ENCODE measurements at places on chromosomes 3 and 15.

DNA sequence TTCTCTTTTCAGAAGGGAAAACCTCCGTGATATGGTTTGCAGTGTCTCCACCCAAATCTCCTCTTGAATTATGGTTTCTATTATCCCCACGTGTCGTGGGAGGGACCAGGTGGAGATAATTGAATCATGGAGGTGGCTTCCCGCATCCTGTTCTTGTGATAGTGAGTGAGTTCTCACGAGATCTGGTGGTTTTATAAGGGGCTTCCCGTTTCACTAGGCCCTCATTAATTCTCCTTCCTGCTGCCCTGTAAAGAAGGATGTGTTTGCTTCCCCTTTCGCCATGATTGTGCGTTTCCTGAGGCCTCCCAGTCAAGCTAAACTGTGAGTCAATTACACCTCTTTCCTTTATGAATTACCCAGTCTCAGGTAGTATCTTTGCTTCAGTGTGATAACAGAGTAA is 692.7 kb upstream of the GRM7 start:
- no peak for DNase-seq

- no peak for DNase-seq
Observed at GRCh38 chr3:125351152-125351551, 24.0 kb downstream of the ZNF148 start.

DNA sequence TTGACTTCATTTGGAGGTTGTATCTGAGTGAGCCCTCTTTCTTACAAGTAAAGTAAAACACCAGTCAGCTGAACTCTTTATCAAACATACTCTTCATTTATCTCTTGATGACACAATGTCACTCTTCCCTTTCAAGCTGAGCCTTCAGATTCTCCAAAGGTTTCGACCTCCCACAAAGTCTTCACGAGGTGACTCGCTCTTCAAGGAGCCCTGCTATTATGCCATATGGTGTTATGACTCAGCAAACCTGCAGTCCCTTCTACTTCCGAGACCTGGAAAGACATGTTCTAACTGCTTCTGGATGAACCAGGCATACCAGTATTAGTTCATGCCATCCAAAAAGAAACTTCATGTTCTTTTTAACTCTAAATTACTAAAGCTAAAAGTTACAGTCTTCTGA is 23.1 kb downstream of the AADAC start:
- no peak for DNase-seq

DNA sequence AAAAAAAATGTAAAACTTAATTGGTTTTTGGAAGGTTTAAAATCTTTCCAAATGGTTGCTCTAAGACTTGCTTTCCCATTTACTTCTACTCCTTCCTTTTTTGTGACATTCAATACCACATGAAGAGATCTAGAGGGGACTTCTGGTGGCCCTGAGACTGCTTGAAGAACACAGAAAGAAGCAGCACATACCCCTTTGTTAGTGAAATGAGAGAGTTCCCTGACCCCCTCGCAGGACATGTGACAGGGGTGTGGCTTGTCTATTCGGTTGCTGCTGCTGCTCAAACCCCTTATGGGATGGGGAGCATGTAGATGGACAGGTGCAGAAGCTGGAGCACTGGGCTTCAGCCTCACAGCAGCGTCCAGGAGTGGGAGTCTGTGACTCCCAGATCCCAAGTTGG is 71.0 kb downstream of the ZMAT3 start:
- DNase-seq = no peak

- no peak for DNase-seq
Observed at GRCh38 chr3:64623125-64623524, 64.7 kb downstream of the ADAMTS9 start.

- DNase-seq = no peak
Observed at GRCh38 chr15:75170711-75171341, 30.9 kb upstream of the C15orf39 start.

- DNase-seq = no peak
Observed at GRCh38 chr15:63364399-63365272, 17.0 kb downstream of the CA12 start.

Measured in CD4-positive, alpha-beta T cell treated with Interleukin-15 for 4 hours (primary cell).